ENCODE measurements at places on chromosomes 11 and 22.

GRCh38 chr11:27509908-27510307 lies 3.3 kb upstream of the LIN7C start:
- no peak for DNase-seq

GRCh38 chr11:13352711-13353110 lies 75.1 kb downstream of the BMAL1 start:
- DNase-seq, result no peak

GRCh38 chr22:35217527-35217926 lies 39.8 kb upstream of the HMGXB4 start:
- no peak for DNase-seq

- DNase-seq, result no peak
Measured at GRCh38 chr22:36204632-36205015, 3.0 kb upstream of the APOL4 start.

DNA sequence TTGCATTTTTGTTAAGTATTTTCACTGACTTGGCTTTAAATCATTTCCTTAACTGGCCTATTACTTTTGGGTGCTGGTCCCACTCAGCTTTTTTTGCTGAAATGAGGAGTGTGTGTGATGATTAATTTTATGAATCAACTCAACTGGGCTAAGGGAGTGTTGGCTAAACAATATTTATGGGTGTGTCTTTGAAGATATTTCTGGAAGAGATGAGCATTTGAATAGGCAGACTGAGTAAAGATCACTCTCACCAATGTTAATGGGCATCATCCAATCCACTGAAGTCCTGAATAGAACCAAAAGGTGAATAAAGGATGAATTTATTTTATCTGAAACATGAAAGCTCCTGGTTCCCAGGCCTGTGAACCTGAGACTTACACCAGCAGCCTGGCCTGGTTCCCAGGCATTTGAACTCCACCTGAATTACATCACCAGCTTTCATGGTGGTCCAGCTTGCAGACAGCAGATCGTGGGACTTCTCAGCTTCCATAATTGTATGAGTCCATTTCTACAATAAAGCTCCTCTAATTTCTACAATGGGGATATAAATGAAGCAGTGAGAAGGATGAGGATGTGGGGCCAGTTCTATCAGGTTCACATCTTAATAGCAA lies 241.3 kb upstream of the ZC3H12C start:
- no peak for DNase-seq

GRCh38 chr11:64281957-64282770 lies 2.3 kb downstream of the BAD start:
- no peak for DNase-seq

DNA sequence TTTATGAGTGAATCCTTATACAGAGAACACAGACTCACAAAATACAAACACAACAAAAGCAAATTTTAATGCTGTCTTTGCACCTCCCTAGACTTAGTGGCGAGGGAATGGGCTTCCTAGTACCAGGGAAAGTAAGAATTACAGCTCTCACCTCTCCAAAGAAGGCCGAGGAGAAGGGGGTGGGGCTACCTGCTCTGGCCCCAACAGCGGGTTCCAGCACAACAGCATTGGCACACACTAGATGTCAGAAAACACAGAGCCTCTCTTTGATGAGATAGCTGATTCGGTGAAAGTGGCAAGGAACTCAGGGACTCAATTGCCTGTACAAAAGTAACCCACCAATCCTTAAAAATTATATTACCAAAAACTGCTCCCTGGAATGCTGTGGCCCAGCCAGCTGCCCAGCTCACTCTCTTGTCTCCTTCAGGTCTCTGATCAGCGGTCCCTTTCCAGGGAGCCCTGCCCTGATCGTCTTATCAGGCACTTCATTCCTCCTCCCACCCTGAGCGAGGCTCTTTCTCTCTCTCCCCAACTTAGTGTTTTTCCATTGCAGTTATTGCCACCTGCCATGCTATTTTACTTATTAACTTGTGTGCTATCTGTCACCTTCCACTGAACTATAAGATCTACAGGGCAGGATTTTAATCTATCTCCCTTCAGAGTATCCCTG lies 30.7 kb downstream of the SPON1 start:
- DNase-seq, result no peak

DNA sequence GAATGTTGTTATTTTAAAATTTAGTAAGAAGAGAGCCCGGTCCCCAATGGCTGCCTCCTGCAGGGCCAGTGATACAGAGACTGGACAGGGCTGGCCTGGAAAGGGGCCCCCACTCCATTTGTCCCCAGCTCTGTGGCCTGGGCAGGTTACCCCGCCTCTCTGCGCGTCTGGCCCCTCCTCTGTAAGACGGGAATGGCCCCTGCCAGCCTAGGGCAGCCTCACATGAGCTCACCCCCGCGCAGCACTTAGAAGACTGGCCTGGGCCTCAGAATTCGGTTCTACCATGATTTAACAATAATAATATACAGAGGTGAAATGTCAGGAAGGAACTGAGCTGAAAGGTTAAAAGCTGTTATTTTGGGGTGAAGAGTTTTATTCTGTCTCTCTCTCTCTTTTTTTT lies 1.3 kb downstream of the APOBEC3G start:
- no peak for DNase-seq

- no peak for DNase-seq
Measured at GRCh38 chr11:4924239-4924638, at the start of gene OR51G1. Gene OR51G1, minus strand, starts transcription at chr11:4924339. Its CDS starts 0 bp downstream, at chr11:4924339.

DNA sequence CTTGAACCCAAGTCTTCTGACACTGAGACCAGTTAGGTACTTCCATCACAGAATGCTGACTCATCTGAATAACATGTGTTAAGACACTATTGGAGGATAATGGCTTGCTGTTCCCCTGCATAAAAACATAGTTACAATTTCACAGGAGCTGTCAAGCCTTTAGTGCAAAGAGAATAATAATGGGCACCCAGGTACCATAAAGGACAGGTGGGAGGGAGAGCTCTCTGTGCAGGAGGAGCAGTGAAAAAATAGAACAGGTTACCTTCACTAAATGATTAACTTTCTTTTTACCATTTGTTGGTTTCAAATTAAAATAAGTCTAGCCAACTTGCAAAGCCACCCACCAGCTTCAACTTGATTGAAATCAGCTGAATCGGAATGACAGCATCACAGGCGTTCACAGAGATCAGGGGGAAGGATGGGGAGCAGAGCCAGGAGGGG lies 173.2 kb downstream of the DSCAML1 start:
- no peak for DNase-seq

GRCh38 chr11:131580476-131580875 lies 210.1 kb downstream of the NTM start:
- no peak for DNase-seq

- DNase-seq, result peak; percentile 75
Measured at GRCh38 chr11:64745521-64746328, 1.8 kb upstream of the RASGRP2 start.

GRCh38 chr11:61756452-61757212 lies 4.2 kb downstream of the MYRF start:
- no peak for DNase-seq

- DNase-seq, result no peak
Measured at GRCh38 chr11:89347071-89347470, 144.1 kb downstream of the NOX4 start.
